ENCODE measurements at places on chromosomes 11 and 22.

GRCh38 chr11:89355646-89356045 is 135.5 kb downstream of the NOX4 start:
- DNase-seq, result no peak

DNA sequence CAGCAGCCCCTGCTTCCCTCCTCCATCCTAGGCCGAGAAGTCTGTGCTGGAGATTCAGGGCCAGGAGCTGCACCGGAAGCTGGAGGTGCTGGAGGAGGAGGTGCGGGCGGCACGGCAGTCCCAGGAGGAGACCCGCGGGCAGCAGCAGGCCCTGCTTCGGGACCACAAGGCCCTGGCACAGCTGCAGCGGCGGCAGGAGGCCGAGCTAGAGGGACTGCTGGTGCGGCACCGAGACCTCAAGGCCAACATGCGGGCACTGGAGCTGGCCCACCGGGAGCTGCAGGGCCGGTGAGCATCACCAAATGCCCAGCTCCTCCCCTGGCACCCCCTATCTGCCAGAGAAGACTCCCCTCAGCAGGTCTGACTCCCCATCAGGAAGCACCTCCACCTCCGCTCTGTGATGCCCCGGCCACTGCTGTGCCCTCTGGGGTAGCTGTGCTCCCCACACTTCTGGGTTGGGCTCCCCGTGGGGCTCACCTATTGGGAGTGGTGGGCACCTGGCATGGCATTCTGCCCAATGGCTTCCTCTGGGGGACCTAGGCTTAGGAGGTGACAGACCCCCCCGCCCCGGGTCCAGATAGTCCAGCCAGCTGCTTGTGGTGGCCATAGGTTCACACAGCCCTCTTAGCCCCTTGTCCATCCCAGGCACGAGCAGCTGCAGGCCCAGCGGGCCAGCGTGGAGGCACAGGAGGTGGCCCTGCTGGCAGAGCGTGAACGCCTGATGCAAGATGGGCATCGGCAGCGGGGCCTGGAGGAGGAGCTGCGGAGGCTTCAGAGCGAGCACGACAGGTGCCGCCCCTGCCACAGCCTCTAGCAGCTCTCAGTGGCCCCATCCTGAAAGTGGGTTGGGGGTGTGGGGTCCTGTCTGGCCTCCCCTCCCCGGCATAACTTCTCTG is 6.6 kb upstream of the RPS6KA4 start:
- no peak for DNase-seq

- DNase-seq, result no peak
These were observed 1280.6 kb upstream of the CNTN5 start for GRCh38 chr11:97739932-97740800.

DNA sequence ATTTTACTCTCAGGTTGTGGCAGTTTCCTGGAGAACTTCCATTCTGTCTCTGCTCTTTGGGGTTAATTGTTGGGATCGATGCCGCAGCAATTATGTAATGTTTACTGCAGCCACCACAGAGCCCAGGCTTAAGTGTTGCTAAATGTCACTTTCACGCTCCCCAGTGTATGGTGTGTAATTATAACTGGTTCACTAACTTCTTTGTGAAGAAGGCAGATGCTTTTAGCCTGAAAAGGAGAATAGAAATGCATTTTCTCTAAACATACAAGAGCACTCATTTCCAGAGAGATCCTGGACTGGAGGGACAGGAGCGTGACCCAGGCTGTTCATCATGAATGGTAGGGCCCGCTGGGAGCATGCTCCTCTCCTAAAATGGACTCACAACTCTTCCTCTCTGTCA is 132.2 kb upstream of the PLET1 start:
- no peak for DNase-seq

DNA sequence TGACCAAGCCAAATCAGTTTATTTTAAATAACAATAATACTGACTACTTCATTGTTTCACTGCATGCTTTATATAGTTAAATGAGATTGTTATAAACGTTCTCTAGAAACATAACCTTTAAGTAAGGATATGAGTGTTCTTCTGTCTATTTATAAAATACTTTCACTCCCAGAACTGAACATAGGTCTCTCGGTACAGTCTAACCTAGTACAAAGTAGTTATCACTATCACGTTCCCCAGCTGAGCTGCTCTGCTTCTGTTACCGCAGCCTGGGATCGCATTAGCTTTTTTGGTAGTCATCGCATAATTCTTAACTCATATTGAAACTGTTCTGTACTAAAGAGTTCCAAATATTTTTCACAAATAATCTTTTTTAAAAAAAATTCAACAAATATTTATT is 143.6 kb downstream of the WNT11 start:
- no peak for DNase-seq

DNA sequence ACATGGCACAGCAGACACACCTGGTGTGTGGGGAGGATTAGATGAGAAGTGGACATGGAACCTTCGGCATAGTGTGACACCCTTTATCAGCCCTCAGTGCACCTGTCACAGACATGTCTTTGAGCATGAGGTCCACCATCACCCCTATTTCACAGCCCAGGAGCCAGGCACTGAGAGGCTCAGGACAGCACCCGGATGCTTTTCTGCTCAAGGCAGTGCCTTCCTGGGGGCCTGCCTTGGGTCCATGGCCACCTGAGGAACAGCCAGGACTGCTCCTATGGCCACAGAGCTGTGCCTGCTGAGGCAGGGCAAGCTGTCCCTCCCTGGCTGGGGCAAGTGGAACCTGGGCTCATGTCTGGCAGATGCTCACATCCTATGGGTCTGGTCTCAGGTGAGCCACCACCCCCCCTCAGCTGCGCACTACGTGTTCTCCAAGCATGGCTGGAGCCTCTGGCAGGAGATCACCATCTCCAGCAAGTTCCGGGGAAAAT is 75.8 kb downstream of the MORC2 start:
- no peak for DNase-seq

- DNase-seq, result no peak
These were observed at the start of gene RHOG for GRCh38 chr11:3840870-3841425. Gene RHOG (minus strand): TSS chr11:3840959. CDS start chr11:3828138, 12,821 bp downstream.

- no peak for DNase-seq
These were observed 22.0 kb upstream of the FIBIN start for GRCh38 chr11:26971961-26972360.

GRCh38 chr22:50025993-50026392 is 13.4 kb upstream of the IL17REL start:
- no peak for DNase-seq

- no peak for DNase-seq
These were observed 7.6 kb downstream of the BAD start for GRCh38 chr11:64276653-64277431.

DNA sequence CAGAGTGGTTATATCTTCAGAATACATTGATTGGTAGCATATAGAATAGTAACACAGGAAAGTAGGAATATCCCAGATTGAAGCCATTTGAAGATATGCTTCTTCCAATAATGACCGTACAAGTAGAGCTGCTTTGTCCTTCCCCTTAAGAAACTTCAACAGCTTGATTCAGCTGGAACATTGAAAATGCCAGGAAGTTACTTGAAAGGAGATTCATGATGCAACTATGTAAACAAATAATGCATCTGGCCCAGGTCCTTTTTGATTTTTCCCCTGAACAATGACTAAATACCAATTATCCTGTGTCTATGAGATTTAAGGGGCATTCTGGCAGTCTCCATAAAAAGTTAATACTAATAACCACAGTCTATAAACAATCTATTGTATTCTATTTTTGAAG is 3.0 kb downstream of the DKK3 start:
- DNase-seq, result no peak

Measured in HS-5 (cell line).